Right atrium auricular region (tissue), 2 donors: ENCODE measurements at places on chromosomes 4 and X.

DNA sequence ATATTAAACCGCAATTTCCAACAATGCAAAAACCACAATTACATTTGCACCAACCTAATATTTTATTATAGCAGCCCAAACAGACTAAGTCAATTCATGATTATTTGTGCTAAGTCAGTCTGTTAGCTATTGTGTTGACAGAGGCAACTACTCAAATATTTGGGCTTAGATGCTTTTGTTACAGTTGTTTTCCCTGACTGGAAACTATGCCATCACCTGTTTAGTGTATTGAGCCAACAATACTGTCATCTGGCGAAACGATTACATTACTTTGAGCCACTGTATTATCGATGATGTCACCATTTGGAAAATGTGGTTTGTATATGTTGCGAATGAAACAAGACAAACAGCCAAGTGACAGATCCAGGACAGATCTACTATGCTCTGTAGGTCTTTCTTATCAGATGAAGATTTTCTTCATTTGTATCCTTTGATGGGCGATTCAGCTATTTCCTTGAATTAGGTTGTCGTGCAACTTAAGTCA lies 38.7 kb upstream of the INTS6L start:
- DNase-seq: no peak

GRCh38 chrX:1321674-1322073 lies 14.9 kb upstream of the IL3RA start:
- DNase-seq: no peak

GRCh38 chr4:31929676-31930345 lies 1209.6 kb downstream of the PCDH7 start:
- DNase-seq: no peak

GRCh38 chr4:122555216-122555615 lies 65.7 kb downstream of the IL21 start:
- DNase-seq: no peak

DNA sequence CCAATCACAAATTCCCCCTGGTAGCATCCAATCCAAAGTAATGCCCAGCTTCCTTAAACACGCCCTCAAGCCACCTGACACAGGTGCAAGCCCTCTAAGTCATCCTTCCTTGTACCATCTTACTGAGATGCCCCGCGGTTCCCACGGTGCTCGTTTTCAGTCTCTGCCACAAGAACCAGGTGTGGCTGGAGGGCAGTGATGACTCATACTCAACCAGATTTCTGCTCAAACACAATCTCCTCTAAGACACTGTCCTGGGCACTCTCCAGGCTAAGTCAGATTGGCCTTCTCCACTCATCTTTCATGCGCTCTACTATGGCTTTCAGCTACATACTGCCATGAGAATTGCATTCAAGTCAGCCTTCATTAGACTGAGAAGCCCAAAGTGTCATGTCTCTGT lies 3.5 kb downstream of the SH3KBP1 start:
- no peak for DNase-seq

- DNase-seq: no peak
Measured at GRCh38 chr4:148053298-148054003, 321.6 kb downstream of the ARHGAP10 start.

- DNase-seq: no peak
Measured at GRCh38 chr4:6221301-6221850, 21.0 kb upstream of the JAKMIP1 start.

GRCh38 chr4:95220205-95221175 lies 328.3 kb downstream of the UNC5C start:
- no peak for DNase-seq

GRCh38 chr4:185467101-185467500 lies 4.4 kb downstream of the CCDC110 start:
- DNase-seq: no peak

- DNase-seq: no peak
Measured at GRCh38 chr4:182923796-182924340, 6.7 kb upstream of the DCTD start.

DNA sequence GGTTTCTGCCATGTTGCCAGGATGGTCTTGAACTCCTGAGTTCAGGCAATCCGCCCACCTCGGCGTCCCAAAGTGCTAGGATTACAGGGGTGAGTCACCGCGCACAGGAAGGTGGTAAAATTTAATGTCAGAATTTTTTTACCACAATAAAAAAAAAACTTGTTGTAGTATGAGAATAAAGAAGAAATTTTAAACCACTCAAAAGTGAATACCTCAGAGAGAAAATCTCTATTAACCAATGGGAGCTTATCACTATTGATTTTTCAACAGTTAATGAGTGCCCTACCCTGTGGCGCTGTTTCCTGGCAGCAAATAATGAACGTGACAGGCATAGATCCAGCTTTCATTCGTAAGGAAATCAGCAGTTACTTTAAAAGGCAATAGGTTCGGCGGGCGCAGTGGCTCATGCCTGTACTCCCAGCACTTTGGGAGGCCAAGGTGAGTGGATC lies 32.7 kb upstream of the SLC25A4 start:
- DNase-seq: no peak

GRCh38 chrX:110322603-110323002 lies 4.7 kb upstream of the AMMECR1 start:
- no peak for DNase-seq
